ENCODE measurements at places on chromosomes 16 and 17.

- no peak for DNase-seq
Measured at GRCh38 chr17:31541559-31541958, 150.1 kb downstream of the RAB11FIP4 start.

DNA sequence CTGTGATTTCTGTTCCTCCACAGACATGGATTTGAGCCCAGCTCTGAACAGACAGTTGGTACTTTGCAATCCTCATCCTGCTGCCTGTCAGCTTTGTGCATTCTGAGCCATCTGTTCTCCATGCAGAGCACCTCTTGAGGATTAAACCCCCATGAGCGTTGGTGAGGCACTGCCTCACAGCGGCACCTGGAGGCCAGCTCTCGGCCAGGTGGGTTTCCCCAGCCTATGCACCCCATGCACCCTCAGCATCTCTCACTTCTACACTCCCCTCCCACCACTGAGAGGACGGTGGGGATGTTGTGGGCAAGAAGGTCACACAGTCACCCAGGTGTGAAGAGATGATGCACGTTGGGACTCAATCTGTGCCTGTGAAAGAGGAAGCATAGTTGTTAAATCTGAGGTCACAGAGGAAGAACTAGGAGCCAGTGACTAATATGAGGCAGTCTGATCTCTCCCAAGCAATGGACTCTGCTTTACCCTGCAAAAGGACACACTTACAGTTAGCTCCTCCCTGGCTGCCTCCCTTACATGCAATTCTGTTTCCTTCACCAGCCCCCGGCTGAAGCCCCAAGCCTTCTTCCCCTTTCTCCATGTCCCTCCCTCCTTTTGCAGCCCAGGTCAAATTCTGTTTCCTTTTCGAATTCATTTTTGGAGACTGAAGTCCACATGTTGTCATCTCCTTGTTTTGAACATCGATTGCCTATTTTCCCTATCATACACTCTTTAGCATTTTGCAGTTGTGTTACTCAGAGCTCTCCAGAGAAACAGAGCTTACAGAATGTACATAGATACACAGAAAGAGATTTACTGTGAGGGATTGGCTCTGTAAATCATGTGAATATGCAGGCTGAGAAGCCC is 58.5 kb downstream of the HS3ST3B1 start:
- no peak for DNase-seq

DNA sequence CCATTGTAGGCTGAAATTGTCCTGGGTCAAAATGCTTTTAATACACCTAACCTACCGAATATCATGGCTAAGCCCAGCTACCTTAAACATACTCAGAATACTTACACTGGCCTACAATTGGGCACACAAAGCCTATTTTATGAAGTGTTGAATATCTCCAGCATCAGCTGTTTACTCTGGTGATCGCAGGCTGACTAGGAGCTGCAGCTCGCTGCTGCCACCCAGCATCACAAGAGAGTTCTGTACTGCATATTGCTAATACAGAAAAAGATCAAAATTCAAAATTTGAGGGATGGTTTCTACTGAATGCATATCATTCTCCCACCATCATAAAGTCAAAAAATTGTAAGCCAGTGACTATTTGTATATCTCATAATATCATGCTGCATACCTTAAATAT is 55.3 kb downstream of the ULK2 start:
- DNase-seq = no peak

DNA sequence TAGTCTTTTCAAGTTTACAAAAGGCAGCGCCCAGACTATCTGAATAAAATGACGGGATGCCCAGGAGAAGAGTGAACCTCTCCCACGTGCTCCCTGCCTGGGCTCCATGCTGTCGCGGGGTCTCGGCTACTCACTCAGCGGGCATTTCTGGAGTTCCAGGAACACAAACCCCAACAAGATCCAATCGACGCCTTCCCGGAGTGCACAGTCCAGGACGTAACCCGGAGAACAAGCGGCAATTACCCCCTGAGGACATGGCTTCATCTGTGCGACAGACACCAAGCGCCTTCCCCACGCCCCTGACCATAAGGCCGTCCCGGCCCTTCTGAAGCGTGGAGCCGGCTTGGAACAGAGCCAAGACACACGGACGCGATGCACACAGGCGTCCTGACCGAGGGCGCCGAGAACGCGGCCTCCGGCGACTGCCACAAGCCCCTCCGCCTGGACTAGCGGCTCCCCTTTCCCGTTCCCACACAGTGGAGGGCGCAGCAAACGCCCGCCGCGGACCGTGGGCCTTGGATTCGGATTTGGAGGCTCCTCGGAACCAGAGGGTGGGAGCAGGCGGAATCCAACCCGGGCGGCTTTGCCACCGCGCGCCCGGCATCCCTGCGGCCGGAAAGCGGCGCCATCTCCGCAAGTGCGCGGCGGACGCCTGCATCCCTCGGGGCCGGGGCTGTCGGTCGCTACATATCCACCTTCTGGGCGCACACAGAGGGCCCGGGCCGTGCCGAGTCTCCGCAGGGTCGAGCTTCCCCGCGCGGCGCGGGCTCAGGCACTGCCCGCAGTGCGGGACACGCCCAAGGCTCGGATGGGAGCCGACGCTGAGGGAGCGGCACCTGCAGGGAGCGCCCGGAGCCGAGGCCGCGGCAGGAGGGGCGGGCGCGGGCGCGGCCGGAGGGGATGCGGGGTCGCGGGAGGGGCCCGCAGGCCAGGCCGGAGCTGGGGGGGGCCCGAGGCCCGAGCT is 725 bp downstream of the ABCA3 start:
- DNase-seq = peak; percentile 30

- DNase-seq = peak; percentile 51
Measured at GRCh38 chr16:67842509-67843342, 606 bp downstream of the THAP11 start.

GRCh38 chr16:27164352-27164751 is 39.0 kb upstream of the KDM8 start:
- no peak for DNase-seq

Data from stimulated activated CD4-positive, alpha-beta T cell treated with anti-CD3 and anti-CD28 coated beads, Interleukin-4, amount 100 ng/mL, for 48 hours (primary cell).